Activated CD4-positive, alpha-beta T cell treated with anti-CD3 and anti-CD28 coated beads for 36 hours (primary cell): ENCODE measurements at places on chromosomes 1 and 21.

GRCh38 chr1:214920337-214920736, 162.2 kb upstream of the KCNK2 start:
- no peak for DNase-seq
- no peak overlapping the region for H3K27ac ChIP-seq
- no peaks in the 10 kb centered on the region for H3K36me3 ChIP-seq

DNA sequence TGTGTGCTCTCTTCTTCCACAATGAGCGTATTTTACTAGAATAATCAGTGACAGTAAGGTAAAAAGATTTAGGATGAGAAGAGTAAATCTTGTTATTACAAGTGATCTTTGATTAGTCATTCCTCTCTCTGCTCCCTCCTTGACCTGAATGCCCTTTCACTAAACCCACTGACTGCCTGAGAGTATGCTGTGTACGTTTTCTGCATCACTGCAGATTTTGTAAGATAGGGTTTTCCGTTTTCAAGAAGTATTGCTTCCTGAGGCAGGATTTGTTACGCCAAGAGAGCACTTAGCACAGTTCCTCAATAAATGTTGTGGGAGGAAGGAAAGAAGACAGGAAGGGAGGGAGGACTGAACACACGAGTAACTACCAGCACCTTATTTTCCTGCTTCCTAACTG, 7.7 kb upstream of the LAMB3 start:
- H3K27ac ChIP-seq, result peak overlapping the region; percentile 21
- H3K27me3 ChIP-seq, result peaks cover 2% of the 10 kb centered on the region
- H3K4me3 ChIP-seq, result no peak overlapping the region
- H3K36me3 ChIP-seq, result no peaks in the 10 kb centered on the region

DNA sequence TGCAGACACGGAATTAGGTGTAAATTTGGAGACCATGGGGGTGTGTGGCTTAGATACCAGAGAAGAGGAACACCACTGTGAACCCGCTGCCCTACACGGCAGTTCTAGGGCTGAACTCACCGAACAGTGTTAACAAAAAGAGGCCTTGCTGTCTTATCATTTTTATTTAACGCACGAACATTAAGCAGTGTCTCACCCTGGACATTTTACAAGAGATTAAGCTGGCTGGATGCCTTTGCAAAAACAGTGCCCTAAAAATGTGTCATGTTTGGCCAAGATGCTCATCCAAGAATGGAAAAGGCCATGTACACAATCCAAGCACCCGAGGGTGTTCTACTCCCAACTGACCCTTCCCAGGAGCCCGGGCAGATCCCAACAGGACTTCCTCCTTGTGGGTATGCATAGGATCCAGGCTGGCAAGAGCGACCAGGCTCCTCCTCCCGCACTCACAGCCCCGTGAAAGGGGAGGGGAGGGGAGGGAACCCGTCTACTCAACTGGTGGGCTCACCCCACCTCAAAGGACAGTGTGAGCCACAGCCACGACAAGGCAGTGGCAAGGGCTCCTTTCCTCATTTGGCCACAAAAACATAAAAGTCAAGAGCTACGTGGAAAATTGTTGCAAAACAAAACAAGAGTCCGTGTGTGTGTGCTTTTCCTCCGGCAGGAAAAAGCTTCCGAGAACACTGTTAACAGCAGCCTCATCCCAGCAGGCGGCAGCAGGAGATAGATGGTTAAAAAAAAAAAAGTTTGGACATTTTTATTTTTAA, 20.3 kb downstream of the C2CD2 start:
- H3K36me3 ChIP-seq, result no peaks in the 10 kb centered on the region
- peaks cover 3% of the 10 kb centered on the region for H3K27me3 ChIP-seq
- H3K4me3 ChIP-seq, result no peak overlapping the region
- H3K4me1 ChIP-seq, result peaks cover 15% of the 10 kb centered on the region
- peak overlapping the region; percentile 58 for H3K27ac ChIP-seq

GRCh38 chr21:45401054-45401518, 3.9 kb upstream of the COL18A1 start:
- H3K27ac ChIP-seq, result no peak overlapping the region
- H3K4me1 ChIP-seq, result peaks cover 6% of the 10 kb centered on the region
- H3K36me3 ChIP-seq, result peaks cover 6% of the 10 kb centered on the region
- DNase-seq, result no peak

DNA sequence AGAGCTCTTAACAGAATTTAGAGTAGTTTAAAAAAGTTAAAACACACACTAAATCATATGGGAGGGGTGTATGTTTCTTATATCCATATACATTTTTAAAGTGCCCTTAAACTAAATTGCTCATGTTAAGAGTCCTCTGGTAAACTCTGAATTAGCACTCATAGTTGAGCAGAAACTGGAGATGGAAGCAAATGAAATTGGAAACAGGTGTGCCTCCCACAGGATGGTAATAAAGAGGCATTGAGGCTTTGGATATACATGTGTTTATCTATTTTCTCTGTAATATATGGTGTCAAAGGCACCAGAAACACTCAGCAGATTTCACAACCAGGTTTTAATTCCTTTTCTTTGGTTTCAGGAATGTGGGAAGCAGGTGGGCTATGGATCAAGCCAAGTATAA, 188.6 kb downstream of the HS2ST1 start:
- H3K4me1 ChIP-seq, result no peaks in the 10 kb centered on the region
- no peak overlapping the region for H3K4me3 ChIP-seq
- peaks cover 20% of the 10 kb centered on the region for H3K36me3 ChIP-seq
- no peak for DNase-seq
- H3K27me3 ChIP-seq, result no peaks in the 10 kb centered on the region

GRCh38 chr1:84975035-84975434, 21.9 kb downstream of the MCOLN2 start:
- H3K36me3 ChIP-seq, result peaks cover 20% of the 10 kb centered on the region
- peaks cover 65% of the 10 kb centered on the region for H3K4me1 ChIP-seq
- H3K27ac ChIP-seq, result no peak overlapping the region
- H3K27me3 ChIP-seq, result no peaks in the 10 kb centered on the region

DNA sequence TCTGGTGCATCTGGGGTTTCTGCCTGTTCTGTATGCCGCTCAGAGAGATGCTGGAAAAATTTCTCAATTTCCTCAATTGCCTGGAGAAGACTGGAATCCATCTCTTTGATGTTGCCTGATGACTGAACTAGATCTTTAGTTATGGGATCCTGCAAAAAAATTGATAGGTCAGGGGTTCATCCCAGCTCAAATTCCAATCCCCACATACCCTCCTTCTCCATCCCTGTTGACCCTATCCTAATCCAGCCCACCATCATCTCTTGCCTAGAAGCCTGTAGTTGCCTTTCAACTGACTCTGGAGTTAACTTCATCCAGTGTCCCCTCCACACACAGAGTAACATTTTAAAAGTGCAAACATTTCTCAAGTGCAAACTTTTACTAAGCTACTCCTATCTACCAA, at the start of gene KLF18:
Gene KLF18, minus strand, starts transcription at position 101 of the 400 bp plus-strand sequence. Its CDS starts 0 bp downstream, at position 101.
- DNase-seq, result no peak
- peaks cover 2% of the 10 kb centered on the region for H3K27me3 ChIP-seq
- H3K27ac ChIP-seq, result no peak within 1 kb of the TSS
- H3K4me3 ChIP-seq, result no peak within 1 kb of the TSS

DNA sequence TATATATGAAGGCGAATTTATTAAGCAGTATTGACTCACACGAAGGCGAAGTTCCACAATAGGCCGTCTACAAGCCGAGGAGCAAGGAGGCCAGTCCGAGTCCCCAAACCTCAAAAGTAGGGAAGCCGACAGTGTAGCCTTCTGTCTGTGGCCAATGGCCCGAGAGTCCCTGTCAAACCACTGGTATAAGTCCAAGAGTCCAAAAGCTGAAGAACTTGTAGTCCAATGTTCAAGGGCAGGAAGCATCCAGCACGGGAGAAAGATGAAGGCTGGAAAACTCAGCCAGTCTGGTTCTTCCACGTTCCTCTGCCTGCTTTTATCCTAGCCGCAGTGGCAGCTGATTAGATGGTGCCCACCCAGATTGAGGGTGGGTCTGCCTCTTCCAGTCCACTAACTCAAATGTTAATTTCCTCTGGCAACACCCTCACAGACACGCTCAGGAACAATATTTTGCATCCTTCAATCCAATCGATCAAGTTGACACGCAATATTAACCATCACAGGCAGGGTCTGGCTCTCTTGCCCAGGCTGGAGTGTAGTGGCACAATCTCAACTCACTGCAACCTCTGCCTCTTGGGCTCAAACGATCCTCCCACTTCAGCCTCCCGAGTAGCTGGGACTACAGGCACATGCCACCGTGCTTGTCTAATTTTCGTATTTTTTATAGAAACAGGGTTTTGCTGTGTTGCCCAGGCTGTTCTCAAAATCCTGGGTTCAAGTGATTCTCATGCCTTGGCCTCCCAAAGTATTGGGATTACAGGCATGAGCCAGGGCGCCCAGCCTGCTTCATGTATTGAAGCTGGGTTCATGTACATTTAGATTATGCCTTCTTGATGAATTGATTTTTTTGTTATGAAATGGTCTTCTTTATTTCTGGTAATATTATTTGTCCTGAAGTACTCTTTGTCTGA, 85.3 kb downstream of the DHRS3 start:
- DNase-seq, result no peak
- H3K4me3 ChIP-seq, result no peak overlapping the region
- H3K27me3 ChIP-seq, result no peaks in the 10 kb centered on the region

DNA sequence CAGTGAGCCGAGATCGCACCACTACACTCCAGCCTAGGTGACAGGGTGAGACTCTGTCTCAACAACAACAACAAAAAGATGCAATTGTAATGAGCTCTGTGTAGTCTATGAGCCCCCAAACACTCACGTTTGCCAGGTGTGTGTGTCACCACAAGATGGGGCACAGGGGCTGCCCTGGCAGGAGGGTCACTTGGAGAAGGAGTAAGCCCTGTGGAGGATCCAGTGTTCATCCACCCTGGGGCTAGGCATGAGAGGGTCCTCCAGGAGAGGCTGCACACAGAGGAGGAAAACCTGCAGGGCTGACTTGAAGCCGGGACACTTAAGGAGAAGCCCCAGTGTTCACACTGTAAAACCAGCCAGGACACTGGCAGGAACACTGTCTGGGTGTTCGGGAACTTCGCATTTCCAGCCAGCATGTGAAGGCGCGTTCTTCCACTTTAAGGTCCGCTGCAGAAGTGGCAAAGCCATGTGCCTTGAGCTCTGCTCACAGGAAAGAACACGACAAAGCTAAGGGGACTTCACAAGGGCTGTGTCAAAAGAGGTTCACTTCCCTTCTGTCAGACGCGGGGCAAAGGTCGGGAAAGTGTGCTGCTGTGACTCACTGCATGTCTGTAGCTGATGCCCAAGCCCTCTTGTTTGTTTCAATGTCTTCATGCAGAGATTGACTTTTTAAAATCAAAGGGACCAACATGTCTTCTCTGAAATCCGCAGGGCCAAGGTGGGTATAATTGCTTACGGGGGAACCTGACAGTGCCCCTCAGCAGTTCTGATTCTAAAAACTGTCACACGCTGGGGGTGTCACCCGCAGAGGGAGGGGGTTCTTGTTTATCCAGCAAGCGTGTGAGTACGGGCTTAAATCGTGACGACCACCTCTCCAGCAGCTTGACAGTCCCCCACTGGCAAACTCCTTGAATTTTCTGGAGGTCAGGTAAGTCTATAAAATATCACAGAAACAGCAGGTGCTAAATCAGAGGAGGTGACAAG, 102.8 kb downstream of the RIPK4 start:
- H3K36me3 ChIP-seq, result no peaks in the 10 kb centered on the region
- H3K4me3 ChIP-seq, result no peak overlapping the region
- no peak overlapping the region for H3K27ac ChIP-seq
- DNase-seq, result no peak

DNA sequence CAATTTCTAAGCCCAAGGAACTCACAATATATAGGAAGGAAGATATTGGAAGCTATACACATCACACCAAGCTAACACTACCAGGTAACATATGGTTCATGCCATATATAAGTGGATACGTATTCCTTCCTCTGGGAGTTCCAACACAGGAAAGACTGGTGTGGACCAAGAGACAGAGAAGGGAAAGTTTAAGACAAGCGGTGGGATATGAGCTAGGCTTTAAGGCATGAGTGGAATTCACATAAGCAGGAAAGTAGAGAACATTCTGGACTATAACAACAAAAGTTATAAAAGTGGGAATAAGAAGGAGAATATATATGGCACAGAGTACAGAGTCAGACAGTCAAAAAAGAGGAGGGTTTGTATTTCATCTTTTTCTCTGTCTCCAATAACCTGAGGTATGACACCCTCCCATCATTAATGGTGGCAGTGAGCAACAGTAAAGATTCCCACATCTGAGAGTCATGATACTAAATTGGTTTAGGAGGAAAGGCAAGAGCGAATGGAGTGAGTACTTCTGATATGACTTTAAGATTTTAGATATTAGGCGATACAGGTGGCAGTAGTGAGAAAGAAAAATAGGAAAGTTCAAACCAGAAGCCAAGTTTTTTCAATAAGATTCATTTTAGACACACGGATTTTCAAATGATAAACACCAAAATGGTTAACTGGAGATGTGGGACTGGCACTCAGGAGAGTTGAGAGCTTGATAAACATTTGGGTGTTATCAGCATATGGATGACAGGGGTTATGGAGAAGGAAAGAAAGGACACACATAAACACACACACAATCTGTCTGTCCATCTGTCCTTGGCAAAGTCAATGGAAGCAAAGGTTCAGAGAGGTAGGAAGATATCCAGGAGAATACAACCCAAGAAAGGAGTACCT, 87.4 kb upstream of the TTC39A start:
- H3K27me3 ChIP-seq, result no peaks in the 10 kb centered on the region
- no peak overlapping the region for H3K27ac ChIP-seq
- no peak overlapping the region for H3K4me3 ChIP-seq
- H3K36me3 ChIP-seq, result peaks cover 28% of the 10 kb centered on the region

DNA sequence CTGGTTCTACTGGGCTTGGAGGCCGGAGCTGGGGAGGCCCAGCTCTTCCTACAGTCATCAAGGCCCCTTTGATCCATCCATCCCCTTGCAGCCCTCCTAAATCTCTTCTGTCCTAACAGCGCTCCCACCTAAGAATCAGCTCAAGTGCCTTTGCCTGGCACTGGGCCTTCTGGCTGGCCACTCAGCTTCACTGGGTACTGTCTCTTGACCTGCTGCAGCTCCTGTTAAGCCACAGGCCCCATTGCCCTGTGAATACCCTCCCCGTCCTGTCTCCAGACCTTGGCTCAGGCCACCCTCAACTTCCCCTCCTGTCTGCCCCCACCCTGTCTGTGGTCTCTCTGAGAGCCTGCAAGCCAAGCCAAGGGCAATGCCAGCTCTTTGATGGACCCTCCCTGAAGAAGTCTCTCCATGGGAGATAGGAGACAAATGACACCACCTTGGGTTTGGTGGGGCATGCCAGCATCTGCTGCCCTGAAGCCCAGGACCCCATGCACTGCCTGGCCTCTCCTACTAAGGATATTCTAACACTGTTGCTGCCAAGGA, 27.3 kb downstream of the FAM151A start:
- H3K36me3 ChIP-seq, result no peaks in the 10 kb centered on the region
- no peak for DNase-seq
- no peaks in the 10 kb centered on the region for H3K27me3 ChIP-seq
- no peak overlapping the region for H3K27ac ChIP-seq
- H3K4me1 ChIP-seq, result no peaks in the 10 kb centered on the region

GRCh38 chr1:66348776-66349175, 185.2 kb upstream of the SGIP1 start:
- DNase-seq, result no peak
- no peak overlapping the region for H3K4me3 ChIP-seq
- H3K36me3 ChIP-seq, result peaks cover 38% of the 10 kb centered on the region
- H3K27me3 ChIP-seq, result no peaks in the 10 kb centered on the region
- peak overlapping the region; percentile 88 for H3K27ac ChIP-seq

- H3K36me3 ChIP-seq, result no peaks in the 10 kb centered on the region
- peak overlapping the region; percentile 40 for H3K27ac ChIP-seq
- peaks cover 2% of the 10 kb centered on the region for H3K27me3 ChIP-seq
Measured at GRCh38 chr21:38327984-38328383, 71.2 kb downstream of the KCNJ15 start.

GRCh38 chr1:50978852-50979781, 9.1 kb downstream of the CDKN2C start:
- peak overlapping the region; percentile 7 for H3K27ac ChIP-seq
- H3K4me1 ChIP-seq, result peaks cover 18% of the 10 kb centered on the region
- peaks cover 34% of the 10 kb centered on the region for H3K27me3 ChIP-seq
- peak overlapping the region; percentile 68 for H3K4me3 ChIP-seq
